Naive thymus-derived CD8-positive, alpha-beta T cell (primary cell): ENCODE measurements at places on chromosomes 4 and X. TPM values are rescaled to one million over a fixed set of nuclear protein-coding genes. Genes with fewer than 3 reads are reported as not detected.

GRCh38 chrX:43868791-43869190 is 13.5 kb downstream of the MAOB start:
- no peak for DNase-seq

DNA sequence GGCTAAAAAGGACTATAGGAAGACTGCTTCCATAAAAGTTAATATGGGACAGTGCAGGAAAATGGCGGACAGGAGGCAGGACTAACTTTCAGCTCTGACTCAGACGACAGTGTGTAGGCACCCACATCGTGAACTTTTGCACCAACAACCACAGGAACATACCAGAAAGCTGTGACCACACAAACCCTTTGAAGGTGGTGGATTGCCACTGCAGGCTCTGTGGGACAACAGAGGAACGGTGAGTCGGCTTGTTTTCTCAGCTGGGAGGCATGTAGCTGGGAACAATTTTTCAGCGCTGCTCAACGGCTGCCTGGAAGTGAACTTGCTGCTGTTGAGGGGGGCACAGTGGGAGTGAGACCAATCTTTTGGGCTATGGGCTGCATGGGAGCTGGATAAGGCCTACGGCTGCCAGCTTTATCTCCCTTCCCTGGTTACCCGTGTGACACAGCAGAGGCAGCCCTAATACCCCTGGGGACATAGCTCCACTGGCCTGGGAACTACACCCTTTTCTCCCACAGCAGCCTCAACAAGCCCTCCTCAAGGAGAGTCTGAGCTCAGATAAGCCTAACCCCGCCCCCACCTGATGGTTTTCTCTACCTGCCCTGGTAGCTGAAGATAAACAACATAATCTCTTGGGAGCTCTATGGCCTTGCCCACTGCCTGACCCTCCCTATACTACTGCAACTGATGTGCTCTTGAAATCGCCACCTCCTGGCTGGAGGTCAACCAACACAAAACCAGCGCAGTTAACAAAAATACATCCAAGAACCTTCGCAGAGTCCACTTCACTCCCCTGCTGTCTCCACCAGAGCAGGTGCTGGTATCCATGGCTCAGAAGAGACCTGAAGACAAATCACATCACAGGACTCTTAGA is 1537.0 kb downstream of the C4orf33 start:
- no peak for DNase-seq

GRCh38 chr4:140092094-140092851 is 61.7 kb downstream of the MAML3 start:
- DNase-seq = no peak

GRCh38 chrX:110317061-110317819 is 645 bp downstream of the AMMECR1 start:
- DNase-seq = peak; percentile 61

DNA sequence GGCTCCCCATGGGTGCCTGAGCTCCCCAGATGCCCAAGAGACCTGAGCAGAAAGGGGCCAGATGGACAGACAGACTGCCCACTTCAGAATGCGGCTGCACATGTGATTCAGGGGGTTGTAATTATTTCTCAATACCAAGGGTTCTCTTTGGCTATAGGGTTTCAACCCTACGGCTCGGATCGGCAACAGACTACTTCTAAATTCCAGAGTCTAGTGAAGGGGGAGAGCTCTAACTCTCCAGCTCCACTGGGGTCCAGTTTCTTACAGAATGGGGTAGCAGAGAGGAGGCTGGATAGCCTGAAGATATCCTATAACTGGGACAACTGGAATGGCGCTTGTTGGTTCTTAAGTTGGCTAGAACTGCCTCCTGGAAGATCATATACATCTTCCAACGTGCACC is 136.3 kb downstream of the MGST2 start:
- no peak for DNase-seq

- DNase-seq = no peak
These were observed 61.3 kb upstream of the CASK start for GRCh38 chrX:41984628-41985027.

Gene SMIM43
- total RNA-seq = not detected

Gene DCX
- not detected for total RNA-seq

Gene HTATSF1
- 29.8 TPM for total RNA-seq

Gene CT45A2
- not detected for total RNA-seq

Gene AVPR2
- total RNA-seq = not detected

DNA sequence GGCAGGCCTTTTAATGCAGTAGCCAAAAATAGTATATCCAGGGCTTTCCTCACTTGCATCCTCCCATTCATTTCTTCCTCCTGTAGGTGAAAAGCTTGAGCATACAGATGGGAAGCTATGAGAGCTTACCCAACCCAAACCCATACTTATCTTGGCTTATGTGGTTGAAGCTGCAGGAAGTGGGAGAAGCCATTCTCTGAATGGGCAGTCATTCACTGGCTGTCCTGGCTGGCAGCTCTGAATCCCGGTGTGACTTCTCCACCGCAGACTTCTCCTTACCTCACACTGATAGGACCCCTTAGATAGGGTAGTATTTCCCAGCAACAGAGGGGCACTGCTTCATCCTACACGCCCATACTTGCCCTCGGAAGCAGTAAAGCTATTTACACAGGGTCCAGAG is 125.4 kb downstream of the AMMECR1 start:
- no peak for DNase-seq

DNA sequence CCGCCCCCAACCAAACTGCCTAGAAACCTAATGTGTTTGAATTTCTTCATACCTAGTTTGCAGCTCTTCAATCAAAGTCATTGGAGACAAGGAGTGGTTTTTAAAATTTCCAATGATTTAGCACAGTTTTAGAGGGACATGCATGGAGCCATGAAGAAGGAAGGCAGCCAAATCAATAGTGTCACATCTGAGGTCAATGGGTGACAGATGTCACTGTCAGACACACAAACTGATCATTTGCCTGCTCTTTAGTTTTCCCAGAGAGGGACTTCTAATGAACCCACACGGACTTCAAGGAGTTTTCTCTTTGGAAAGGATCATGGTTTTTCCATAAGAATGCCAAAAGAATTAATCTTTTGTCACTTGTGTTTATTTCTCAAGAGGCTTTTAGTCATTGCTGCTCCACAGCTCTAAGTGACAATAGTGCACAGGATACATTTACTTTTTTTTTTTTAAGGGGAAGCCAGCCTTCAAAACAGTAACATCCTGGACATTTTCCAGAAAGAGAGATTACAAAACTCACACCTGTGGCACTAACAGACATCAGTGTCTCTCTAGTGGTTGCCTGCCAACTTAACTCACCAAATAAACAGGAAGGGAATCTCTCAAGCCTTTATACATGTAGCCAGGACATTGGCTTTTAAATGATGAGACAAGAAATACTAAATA is 251.1 kb upstream of the DIAPH2 start:
- DNase-seq = no peak

Gene LONRF3
- total RNA-seq = 7.5 TPM

- no peak for DNase-seq
These were observed 61.0 kb upstream of the SMIM10 start for GRCh38 chrX:134929808-134930207.

- DNase-seq = no peak
These were observed 80.5 kb downstream of the MID1IP1 start for GRCh38 chrX:38881727-38882126.

GRCh38 chrX:152733261-152733975 is at the start of the genes CSAG1 and MAGEA12:
CSAG1 (minus strand) TSS chrX:152733721; CDS start chrX:152732460, 1,261 bp downstream.
MAGEA12 (plus strand) TSS chrX:152733757; CDS start chrX:152736162, 2,405 bp downstream.
- DNase-seq = no peak

- DNase-seq = no peak
These were observed 46.2 kb downstream of the PPEF1 start for GRCh38 chrX:18753631-18754030.

Gene CABS1
- total RNA-seq = not detected

GRCh38 chr4:69069085-69069484 is 27.2 kb upstream of the UGT2B7 start:
- no peak for DNase-seq

GRCh38 chr4:93466446-93466845 is 362.1 kb upstream of the ATOH1 start:
- no peak for DNase-seq

Gene GPRIN3
- 6.5 TPM for total RNA-seq

- no peak for DNase-seq
These were observed 55.0 kb upstream of the AP1S2 start for GRCh38 chrX:15909605-15910004.

DNA sequence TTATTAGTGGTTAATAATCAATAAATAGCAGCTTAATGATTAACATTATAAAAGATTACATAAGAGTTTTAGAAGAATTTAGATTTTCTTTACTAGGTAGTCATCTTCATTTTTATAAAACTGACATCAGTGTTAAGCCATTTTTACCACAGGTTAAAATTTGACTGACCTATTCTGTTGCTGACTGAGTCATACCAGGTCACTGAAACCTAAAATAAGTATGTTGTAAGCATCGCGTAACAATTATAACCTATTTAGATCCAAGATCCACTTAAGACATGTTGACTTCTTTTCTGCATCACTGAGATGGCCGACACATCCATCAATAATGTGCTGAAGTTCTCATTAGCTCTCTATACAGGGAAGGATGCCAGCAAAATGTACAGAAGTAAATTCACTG is 36.7 kb downstream of the ARX start:
- no peak for DNase-seq

GRCh38 chr4:88033309-88033708 is 25.9 kb downstream of the PKD2 start:
- DNase-seq = no peak

DNA sequence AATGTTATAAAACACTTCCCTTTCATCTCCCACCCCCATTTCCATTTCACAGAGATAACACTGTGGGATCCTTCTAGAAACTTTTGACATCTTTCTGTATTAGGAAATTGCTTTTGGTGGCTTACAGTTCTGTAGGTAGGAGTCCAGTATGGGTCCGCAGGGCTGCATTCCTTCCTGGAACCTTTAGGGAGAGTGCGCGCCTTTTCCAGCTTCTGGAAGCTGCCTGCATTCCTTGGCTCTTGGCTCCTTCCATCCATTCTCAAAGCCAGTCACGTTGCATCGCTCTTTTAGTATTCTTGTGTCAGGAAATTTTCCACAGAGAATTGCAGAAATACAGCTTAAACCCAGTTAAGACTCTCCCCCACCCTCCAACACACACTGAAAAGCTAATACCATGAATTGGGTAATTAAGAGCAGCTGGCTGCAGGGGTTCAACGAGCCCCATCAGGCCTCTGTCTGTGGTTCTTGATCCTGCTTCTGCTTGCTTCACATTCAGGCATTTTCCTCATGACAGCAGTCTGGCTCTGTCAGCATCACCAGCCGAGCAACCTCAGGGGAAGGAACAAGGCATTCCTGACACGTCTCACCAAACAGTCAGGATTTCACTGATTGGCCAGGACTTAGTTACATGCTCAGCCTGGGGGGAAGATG is 48.8 kb downstream of the SEPTIN11 start:
- DNase-seq = no peak

DNA sequence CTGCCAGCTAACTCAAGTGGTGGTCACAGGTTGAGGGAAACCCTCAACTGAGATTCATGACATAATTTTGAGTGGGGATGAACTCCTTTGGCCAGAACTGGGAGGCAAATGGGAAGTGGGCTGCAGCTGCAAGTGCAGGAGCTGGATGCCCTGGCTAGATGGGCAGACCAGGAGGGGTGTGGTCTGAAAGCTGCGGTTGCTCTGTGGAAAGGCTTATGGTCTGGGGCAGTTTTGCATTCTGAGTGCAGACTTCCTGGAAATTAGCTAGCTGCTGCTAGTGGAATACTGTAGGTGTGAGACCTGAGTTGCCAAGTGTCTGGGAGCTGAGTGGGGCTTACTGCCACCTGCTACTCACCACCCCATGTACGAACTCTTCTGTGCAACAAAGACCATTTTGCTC is 52.1 kb upstream of the NAP1L2 start:
- DNase-seq = no peak

Gene PAGE2
- total RNA-seq = not detected

Gene NDST4
- not detected for total RNA-seq

GRCh38 chrX:125287282-125287681 is 32.4 kb upstream of the TEX13C start:
- no peak for DNase-seq
